ENCODE measurements at places on chromosomes 3 and 15.

- DNase-seq, result peak; percentile 97
These were observed 20.6 kb downstream of the COL8A1 start for GRCh38 chr3:99659032-99659431.

- no peak for DNase-seq
These were observed 548.6 kb downstream of the MAGI1 start for GRCh38 chr3:65490114-65490513.

DNA sequence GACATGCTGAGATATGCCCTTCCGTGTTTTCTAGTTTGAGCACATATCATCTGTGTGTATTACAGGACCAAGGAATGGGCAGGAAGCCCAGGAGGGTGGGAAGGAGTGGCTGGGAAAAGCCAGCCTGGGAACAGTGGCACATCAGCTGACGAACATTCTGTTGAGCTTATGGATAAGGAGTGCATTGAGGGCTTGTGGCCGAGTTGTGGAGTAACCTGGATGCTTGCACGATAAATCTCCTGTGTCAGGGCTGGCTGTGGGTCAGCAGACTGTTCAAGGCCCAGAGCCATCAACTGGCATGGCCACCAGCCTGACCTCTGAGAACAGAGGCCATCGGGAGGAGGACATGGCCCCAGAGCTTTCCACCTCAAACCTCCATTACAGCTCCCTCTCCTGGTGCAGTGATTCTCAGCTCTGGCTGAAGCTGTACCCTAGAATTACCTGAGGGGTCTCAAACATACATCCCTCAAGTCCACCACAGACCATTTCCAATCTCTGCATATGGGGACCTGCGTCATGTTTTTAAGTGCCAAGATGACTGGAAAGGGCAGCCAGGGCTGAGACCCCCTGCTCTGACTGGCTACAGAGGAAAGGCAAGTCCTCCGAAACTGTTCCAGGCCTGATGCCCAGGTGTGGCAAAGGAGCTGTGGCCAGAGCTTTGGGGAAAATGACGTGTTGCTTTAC, 4.8 kb upstream of the VILL start:
- no peak for DNase-seq

GRCh38 chr15:89818287-89818686, 3.6 kb upstream of the ANPEP start:
- no peak for DNase-seq

GRCh38 chr15:38242055-38242454, 10.6 kb upstream of the SPRED1 start:
- DNase-seq, result no peak

DNA sequence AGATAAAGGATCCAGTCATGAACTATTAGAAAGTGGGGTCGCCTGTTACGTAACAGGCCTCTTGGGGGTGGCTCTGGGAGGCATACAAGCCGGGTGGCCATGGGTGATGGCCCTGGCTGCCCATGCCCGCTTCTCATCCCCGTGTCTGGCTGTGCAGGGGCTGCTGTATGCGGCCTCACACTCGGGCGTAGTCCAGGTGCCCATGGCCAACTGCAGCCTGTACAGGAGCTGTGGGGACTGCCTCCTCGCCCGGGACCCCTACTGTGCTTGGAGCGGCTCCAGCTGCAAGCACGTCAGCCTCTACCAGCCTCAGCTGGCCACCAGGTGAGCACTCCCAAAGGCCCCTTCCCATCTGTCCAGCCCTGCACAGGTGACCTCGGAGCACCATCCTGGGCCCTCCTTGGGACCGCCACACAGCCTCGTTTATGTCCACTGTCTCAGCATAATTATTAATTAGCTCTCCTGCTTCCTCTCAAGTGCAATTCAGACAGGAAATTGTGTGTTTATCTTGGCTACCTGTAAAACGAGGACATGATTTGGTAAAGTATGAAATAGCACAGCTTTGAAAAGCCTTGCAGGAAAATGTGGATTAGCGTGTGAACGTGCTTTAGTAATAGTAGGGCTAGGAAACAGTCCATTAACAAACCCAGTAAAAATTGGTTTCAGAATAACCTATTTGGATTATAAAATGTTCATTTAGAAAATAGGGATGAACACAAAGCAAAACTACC, 8.1 kb downstream of the CIB1 start:
- no peak for DNase-seq

- DNase-seq, result no peak
These were observed 24.0 kb upstream of the CSTA start for GRCh38 chr3:122301063-122301462.

DNA sequence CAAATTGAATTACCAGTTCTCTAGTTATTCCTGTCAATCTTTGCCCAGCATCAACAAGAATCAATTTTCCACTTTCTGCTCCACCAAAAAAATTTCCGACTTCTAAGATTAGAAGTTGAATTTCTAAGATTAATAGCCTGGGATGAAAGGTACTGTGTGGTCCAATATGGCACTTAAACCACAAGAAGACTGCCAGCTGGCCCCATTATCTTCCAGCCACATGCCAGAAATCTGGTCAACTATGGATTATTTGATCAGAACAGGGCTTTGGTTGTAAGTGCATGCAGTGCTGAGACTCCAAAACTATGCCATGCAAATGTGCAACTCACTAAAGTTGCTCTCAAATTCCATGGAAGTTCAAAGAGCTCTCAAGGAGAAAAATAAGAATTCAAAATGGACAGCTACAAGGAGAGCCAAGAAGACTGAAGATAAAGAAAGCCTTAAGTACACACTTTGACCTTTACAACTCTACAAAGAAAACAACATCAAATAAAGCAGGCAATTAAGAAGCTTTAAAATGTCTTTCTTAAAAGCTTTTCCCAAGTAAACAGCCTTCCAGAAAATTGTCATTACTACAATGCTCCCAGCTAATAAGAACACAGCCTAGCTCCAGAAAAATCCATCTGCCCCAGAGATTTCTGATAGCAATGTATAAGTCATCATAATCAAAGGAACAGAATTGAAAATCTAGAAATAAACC, 64.2 kb downstream of the ST3GAL6 start:
- DNase-seq, result peak; percentile 16

DNA sequence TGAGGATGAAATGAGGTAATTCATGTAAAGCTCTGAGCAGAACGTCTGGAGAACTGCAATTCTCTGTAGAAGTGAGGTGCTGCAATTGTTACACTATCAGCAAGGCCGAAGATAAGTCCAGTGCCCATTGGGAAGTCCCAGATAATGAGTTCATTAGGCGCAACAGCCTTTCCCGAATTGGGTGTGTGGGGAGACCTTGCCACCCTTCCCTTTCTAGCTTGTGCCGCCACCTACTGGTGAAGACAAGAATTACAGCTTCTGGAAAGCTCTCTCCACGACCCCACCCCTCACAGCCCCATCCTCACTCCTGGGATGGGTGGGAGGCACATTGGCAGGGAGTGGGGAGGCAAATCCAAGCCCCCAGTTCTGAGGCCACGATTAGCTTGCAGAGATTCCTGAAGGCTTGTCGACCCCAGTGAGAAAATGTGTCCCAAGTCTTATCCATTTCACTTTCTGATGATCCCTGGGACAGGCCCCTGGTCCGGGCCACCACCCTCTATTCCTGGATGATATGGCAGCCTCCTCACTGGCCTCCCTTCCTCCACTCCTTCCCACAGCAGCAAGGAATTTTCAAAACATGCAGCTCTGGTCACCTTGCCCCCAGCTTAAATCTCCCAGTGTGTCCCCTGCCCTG, 36.4 kb downstream of the FAM3D start:
- peak; percentile 63 for DNase-seq

- DNase-seq, result peak; percentile 27
These were observed 7.8 kb upstream of the CCR1 start for GRCh38 chr3:46215810-46216414.

DNA sequence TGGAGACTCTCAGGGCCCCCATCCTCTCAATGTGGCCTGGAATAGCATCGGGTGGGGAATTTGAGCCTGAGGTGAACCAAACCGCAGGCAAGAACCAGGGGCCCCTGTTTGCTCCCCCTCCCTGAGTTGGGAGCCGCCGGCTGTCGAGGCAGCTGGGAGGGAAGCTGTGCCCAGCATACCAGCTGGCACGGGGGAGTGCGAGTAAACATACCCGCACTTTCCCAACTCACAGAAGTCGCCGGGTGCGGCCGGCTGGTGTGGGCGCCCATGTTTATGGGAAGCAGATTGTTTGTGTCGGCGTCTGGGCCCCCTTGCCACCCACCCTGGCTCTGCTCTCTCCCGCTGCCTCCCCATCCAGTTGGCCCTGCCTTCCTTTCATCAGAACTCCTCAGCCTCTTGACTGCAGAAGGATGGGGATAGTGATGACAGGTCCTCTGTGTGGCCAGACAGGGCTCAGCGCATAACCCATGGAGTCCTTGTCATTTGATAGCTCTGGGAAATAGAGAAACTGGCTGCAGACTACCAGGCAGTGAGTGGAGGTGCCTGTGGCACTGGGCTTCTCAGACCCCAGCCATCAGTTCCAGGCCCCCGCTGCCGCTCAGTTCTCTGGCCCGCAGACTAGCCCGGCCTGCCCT, 60.4 kb downstream of the CACNA2D2 start:
- no peak for DNase-seq

DNA sequence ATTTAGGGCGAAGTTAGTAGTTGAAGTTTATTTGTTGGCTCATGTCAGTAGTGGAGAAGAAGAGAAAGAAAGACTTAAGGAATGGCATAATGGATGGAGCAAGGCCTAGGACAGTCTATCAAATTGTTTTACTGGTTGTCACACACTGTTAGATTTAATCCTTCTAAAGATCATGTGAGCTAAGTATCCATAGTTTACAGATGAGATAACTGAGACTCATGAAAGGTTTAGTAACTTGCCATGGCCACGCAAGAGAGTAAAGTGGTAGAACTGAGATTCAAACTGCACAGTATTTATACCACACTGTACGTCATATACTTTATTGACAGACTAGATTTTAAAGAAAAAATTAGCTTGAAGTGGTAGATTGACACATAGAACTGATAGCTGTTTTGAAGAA, 11.4 kb downstream of the SPRED1 start:
- peak; percentile 92 for DNase-seq

DNA sequence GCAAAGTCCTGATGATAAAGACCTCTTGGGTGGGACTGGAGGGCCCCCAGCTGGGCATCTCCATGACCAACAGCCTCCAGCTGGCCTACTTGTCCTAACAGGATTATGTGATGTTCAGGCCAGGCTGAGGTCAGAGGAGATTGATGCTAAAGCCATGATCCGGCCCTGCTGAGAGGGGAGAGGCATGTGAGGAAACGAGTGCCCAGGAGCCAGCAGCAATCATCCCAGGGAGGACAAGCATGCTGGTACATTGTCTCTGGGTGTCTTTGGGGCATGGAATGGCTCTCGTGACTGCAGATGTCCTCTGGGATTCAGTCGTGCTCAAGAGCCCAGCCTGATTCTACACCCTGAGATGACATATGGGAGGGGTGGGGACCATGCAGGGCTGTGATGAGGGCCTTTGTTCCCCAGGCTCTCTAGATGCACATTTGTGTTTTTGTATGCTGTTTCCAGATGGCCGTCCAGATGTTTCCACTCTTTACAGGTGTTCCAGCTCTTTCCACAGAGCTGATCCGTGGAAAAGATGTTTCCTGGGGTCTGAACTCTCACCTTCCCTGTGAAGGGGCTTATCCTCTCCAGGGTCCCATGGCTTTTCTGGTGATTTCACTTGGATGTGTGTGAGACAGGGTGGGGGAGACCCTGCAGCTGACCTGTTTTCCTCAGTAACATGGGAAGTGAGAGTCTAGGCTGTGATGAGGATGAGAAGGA, 20.2 kb downstream of the SLC24A1 start:
- no peak for DNase-seq

GRCh38 chr15:45863881-45864580, 229.2 kb downstream of the SQOR start:
- no peak for DNase-seq

DNA sequence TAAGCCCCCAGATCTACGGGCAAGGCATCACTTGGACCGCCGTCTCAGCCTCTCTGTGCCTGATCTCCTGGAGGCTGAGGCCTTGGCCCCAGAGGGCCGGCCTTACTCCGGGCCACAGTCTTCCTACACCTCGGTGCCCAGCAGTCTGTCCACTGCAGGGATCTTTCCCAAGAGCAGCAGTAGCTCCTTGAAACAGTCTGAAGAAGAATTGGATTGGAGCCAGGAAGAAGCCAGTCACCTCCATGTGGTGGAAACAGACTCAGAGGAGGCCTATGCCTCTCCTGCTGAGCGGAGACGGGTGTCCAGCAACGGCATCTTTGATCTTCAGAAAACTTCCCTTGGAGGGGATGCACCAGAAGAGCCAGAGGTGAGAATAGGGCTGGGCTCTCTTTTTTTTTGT, 67.0 kb downstream of the MCTP2 start:
- no peak for DNase-seq

- no peak for DNase-seq
These were observed 239.4 kb upstream of the ZPLD1 start for GRCh38 chr3:102195198-102195948.

GRCh38 chr3:109284071-109284470, 32.2 kb downstream of the DPPA2 start:
- no peak for DNase-seq

DNA sequence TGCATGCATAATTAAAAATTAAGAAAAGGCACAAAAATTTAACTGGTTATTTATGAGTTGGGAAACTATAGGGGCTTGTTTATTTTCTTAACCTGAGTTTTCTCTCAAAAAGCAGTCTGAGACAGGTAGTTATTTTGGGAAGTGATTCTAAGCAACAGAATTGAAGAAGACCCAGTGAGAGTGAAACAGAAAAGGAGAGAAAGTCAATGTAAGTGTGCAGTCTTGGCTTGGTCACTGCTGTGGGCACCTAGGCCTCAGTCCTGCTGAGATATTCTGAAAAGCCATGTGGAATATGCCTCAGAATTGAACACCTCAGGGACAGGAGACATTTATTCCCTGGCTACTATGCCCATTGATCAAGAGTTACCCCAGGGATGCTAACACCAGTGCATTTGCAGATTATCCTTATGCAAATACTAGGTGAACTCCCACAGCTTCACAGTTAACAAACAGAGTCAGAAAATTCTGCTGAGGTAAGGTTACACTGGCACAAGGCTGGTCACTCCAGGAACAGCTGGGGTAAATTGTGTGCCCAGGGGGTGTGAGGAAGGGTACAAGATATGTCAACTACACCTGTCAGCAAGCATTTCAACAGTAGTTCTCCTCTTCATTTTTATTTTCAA, 222.7 kb downstream of the EFHB start:
- DNase-seq, result no peak

- DNase-seq, result no peak
These were observed 20.6 kb downstream of the SNAPC5 start for GRCh38 chr15:66477011-66477410.

- DNase-seq, result no peak
These were observed 361.1 kb upstream of the ATP10A start for GRCh38 chr15:26224266-26224665.

GRCh38 chr3:55531321-55531720, 44.2 kb upstream of the WNT5A start:
- no peak for DNase-seq

DNA sequence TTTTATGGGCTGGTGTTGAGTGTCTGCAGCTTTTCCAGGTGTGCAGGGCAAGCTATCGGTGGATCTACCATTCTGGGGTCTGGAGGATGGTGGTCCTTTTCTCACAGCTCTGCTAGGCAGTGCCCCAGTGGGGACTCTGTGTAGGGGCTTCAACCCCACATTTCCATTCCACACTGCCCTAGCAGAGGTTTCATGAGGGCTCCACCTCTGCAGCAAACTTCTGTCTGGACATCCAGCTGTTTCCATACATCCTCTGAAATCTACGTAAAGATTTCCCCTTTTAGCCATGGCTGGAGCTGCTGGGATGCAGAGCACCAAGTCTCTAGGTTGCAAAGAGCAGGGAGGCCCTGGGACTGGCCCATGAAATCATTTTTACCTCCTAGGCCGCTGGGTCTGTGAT, 11.6 kb downstream of the RFX7 start:
- no peak for DNase-seq

All from fibroblast of skin of abdomen (primary cell).